ENCODE measurements at places on chromosomes 2 and 18.

- no peak for DNase-seq
Measured at GRCh38 chr2:197946562-197946961, 142.2 kb downstream of the PLCL1 start.

DNA sequence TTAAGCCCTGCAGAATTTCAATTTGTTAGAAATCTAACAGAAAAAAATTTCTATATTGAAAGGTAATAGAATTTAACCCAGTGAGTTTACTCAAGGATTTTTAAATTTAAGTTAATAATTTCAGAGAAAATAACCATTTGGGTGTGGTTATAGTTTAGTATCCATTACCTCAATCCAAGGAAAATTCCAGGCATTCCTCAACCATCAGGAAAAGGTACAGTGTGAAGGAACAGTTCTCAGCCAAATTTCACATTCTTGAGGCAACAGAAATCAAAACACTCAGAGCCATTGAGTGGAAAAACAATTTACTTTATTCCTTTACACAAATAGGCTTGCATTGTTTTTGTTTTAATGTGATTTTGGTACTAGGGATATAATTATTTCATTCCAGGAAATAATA is 45.6 kb downstream of the ONECUT2 start:
- DNase-seq: no peak

DNA sequence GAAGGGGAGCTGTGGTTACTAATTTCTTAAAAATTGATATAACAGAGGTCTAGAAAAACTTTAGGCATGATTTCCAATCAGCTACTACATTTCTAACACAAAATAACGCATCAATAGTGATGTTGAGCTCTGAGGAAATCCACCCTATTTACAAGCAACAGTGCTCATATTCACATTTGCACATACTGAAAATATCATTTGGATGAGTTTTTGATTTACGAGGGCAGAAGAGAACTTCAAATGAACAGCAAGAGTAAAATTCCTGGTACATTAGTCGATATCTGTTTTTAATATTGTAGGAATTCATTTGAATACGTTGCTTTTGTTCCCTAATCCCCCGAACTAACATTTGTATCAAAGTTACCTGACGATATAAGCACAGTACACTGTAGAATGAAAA is 761.0 kb upstream of the POU3F3 start:
- DNase-seq: no peak

GRCh38 chr2:167764772-167765341 is 482.5 kb downstream of the STK39 start:
- no peak for DNase-seq

DNA sequence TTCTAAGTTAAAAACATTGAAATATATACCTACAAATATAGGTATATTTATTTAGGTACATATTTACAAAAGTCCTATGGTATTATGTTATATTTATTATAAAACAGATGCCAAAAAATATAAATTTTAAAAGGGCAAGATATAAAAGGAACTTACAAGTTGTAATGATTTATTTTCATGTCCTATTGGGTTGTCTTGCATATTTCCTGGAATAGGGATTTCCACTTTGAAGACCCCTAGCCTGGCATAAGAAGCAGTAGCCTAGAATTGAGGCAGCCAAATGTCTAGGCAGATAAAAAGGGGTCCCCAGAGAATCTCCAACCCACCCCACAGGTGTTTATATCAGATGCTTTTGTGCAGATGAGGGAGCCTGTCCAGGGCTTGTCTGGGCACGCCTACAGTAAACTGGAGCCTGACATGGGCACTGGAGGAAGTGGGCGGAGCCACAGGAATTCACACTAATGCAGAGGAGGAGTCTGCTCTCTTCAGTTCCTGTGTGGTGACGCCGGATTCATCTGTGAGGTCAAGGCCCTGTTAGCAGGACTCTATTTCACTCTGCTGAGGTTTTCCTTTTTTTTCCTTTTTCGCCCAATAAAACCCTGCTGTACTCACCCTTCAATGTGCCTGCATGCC is 1088.9 kb upstream of the PIK3C3 start:
- DNase-seq: no peak

DNA sequence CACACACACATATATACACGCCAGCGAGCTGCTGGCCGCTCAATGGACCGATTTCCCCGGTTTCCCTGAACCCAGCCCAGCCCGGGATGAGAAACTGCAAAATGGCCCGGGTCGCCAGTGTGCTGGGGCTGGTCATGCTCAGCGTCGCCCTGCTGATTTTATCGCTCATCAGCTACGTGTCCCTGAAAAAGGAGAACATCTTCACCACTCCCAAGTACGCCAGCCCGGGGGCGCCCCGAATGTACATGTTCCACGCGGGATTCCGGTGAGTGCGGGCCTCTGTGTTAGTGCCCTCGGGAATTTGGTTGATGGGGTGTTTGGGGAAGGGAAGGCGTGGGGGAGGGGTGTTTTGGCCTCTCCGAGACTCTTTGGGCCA is 392 bp downstream of the ST8SIA3 start:
- no peak for DNase-seq

DNA sequence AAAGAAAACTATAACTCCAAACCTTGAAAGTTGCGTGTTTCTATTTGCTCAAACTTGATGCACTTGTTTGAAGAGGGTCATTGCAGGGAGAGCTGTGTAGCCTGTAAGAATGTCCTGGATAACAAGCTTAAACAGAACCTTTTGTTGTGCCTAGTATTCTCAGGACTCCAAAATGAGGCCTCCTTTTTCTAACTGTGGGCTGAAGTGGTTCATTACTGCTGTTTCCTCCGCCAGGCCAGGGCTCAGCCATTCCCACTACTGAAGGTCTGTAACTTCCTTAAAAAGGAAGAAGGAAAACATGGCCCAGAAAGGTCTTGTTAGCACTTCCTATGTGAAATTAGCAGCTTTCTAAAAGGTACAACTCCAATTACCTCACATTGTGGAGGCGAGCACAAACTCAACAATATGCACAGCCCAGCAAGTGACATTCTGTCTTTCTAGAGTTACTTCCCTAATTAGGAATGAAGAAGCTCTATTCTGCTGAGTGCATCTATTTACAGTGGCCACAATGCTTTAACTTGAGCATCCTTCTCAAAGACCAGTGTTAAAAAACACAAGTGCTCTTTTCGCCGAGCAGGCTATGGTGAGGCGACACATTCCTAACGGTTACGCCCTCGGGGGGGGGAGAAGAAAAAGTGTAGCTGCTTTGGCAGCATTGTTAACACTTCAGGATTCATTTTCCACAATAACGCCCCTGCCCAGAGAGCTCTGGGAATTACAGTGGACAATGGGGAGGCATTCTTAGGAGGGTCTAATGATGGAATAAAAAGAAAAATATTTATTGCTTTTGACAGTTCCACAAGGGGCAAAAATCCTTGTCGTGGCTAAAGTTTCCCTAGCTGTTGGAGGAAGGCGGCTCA is 136.9 kb upstream of the SIX3 start:
- no peak for DNase-seq

DNA sequence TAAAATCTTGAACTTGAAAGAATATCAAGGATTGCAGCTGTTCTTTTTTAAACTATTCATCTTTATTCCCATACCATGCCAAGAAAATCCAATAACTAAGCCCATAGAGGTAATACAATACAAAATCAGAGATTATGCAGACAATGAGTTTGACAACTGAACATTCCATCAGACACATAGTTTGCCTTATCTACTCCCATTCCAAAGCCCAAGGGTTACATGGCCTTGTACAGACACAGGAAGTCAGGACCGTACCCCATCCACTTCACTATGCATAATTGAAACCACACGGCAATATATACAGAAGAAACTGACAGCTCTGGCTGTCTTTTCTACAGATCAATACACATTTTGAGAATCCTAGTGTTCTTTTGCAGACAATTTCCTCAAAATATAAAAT is 181.3 kb downstream of the TMX3 start:
- no peak for DNase-seq

GRCh38 chr2:20745924-20746555 is 76.9 kb downstream of the LDAH start:
- DNase-seq: no peak

DNA sequence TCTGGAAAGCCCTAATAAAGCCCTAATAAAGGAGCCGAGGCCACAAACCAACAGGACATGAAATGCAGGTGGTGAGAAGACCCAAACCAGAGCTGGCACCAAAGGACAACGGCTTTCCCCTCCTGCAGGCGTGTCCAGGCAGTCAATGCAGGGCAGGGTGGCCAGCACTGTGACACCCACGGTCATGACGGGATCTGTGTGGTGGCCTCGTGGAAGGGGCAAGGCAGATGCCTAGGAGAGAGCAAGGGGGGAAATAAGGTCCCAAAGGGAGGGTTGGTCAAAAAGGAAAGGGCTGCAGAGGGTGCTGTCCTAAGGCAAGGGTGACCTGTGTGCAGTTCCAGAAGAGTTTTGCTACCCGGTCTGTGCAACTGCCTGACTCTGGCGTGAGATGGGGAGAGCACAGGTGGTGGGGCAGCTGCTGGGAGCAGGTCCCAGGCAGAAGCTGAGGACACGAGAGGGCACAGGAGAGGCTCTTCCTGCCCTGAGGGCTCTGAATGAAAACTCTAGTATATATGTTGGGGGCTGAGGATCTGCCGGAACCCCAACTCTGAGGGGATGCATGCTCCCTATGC is 156.7 kb downstream of the TPO start:
- no peak for DNase-seq

DNA sequence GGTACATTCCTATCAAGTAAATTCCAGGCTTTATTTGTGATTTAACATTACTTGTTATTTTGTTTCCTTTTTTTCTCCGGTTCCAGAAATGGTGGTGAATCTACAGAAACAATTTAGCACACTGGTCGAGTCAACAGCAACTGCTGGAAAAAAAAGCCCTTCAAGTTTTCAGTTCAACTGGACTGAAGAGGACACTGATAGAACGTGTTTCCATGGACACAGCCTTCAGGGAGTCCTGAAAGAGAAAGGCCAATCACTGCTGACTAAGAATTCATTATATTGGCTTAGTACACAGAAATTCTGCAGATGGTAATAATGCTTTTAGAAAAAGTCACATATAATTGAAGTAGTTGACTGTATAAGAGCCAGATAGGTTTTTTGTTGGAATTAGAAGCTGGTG is 32.0 kb upstream of the GRHL1 start:
- DNase-seq: no peak

DNA sequence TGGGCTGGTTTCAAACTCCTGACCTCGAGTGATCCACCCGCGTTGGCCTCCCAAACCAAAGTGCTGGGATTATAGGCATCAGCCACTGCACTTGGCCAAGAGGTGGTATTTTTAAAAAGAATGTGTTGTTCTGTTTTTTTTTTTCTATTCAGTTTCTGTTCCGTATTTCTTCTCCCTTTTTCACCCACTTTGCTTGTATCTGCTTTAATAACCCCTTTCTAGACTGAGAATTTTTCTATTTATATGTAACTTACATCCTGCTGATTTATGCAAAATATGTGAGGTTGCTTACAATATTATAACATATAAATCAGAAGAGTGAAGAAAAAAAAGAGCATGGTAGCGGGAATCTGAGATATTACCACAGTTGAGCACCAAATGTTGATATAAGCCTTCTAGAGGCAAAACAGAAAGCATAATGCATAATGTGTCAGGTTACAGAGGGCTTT is 17.2 kb upstream of the LYPD6B start:
- no peak for DNase-seq

DNA sequence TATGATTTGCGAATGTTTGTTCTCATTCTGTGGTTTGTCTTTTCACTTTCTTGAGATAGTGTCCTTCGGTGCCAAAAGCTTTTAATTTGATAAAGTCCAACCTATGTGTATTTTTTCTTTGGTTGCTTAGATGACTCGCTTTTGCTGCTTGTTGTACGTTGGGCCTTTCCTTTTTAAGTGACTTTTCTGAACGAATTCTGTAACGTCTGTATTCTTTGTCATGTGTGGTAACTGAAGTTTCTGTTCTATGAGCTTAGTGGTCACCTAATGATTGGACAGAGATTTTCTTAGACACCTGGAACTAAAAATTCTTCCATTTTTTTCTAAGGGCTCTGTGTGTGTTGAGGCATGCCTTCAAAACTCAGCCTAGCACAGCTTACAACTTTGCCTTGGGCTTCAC is 19.6 kb upstream of the PROKR1 start:
- no peak for DNase-seq

- DNase-seq: no peak
Measured at GRCh38 chr2:238914648-238915015, 66.7 kb downstream of the TWIST2 start.

GRCh38 chr2:61439241-61440002 is 31.5 kb downstream of the USP34 start:
- no peak for DNase-seq

GRCh38 chr2:69979902-69980807 is 18.7 kb upstream of the ASPRV1 start:
- no peak for DNase-seq

GRCh38 chr2:109513749-109514588 is 99.8 kb downstream of the SEPTIN10 start:
- no peak for DNase-seq

DNA sequence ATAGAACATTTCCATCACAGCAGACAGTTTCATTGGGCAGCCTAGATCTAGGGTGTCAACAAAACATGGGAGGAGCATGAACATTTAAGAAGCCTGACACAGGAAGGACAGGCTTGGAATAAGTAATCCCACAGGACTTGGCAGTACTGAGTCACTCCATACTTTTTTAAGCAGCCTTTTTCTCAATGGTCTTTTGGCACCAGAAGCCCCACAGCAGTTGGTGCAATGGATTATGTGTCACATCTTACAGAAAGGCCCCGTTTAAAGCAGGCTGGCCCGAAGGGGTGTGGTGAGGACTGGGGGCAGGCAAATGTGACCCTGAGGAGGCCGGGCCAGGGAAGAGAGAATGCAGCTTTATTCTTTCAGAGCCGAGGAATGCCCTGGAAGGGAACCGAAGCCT is 26.6 kb downstream of the SPTBN1 start:
- DNase-seq: no peak

GRCh38 chr2:159760326-159760725 is 37.7 kb downstream of the CD302 start:
- no peak for DNase-seq

GRCh38 chr18:2256577-2256976 is 314.7 kb downstream of the METTL4 start:
- DNase-seq: no peak
